ENCODE measurements at places on chromosomes 12 and 14.

GRCh38 chr12:7114851-7115250 is 5.8 kb upstream of the C1RL start:
- no peak for DNase-seq

DNA sequence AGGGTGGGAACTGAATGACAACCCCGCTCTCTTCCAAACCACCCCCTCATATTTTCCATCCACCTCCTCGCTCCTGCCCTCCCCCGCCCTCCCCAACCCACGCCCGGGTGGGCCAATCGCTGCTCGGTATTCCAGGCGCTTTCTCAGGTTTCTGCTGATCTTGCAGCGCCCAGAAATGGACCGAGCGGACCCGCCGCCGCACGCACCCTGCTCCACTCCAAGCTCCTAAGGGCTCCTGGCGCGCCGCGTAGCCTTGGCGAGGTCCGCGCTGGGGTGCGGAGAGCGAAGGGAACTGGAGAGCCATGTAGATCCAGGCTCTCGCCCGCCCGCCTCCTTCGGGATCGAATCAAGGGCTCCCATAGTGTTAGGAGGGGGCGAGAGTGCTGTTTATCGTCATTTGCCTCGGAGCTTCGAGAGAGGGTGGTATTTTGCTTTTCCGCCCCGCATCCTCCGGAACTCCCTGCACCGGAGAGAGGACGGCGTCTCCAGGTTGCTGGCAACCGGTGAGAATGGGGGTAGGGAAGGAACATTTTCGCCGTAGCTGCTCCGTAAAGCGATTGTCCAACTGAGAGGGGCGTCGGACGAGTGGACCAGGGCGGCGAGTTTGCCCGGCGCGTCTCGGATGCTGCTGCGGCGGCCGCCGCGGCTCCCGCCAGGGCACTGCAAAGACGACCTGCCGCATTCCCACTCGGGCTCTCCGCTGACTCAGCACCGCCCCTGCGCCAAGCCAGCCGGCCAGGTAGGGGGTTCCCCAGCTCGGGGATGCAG is at the start of gene KCNA1:
KCNA1 (plus strand) TSS at position 172 of the 768 bp plus-strand sequence. CDS start 1,474 bp downstream, outside the sequence.
- no peak for DNase-seq

DNA sequence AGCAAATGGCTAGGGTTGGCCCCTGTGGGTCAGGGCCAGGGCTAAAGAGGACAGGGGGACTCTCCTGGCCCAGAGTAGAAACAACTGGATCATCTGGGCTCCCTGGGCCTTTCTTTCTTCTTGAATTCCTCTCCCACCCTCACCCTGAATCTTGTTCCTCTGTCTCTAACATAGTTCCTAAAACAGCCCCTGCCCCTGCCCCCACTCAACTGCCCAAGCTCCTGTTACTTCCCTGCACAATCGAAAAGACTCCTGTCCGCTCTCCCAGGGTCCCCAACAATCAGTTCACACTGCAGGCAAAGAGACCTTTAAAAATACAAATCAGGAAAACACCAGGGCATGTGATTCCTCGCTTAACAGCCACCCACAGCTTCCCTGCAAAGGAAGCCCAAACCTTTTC is 18.0 kb upstream of the ANKRD33 start:
- no peak for DNase-seq

DNA sequence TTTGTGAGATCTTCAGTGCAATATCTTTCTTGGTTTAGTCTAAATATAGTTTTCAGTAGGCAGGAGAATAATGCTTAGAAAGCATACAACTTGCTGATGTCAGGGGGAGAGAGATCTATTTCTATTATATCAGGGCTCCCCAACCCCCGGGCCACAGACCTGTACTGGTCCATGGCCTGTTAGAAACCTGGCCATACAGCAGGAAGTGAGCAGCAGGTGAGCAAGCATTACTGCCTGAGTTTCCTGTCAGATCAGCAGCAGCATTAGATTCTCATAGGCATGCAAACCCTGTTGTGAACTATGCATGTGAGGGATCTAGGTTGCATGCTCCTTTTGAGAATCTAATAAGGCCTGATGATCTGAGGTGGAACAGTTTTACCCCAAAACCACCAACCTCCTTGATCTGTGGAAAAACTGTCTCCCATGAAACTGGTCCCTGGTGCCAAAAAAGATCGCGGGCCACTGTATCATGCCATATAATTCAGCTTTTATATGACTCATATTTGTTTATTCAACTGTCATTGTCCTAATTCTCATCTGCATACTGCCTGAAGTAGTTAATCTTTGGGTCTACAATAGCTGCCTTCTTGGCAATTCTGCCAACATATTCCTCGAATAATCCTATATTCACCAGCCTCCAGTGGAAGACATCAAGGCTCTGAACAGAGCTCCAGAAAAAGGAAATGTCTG is 163.6 kb upstream of the DYRK2 start:
- no peak for DNase-seq

GRCh38 chr14:33229269-33229929 is 290.7 kb downstream of the NPAS3 start:
- no peak for DNase-seq

GRCh38 chr14:93042968-93043940 is 72.5 kb downstream of the ITPK1 start:
- DNase-seq: no peak

DNA sequence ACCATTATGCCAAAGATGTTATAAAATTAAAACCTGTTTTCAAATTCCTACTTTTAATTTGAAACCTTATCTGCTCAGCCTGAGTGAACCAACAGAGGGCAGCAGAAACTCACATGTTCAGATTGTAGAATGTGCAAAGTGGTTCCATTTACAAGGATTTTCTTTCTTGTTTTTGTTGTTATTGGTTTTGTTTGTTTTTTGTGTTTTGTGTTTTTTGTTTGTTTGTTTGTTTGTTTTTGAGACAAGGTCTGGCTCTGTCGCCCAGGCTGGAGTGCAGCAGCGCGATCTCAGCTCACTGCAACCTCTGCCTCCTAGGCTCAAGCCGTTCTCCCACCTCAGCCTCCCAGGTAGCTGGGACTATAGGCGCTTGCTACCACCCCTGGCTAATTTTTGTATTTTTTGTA is 22.8 kb upstream of the GARIN2 start:
- no peak for DNase-seq

DNA sequence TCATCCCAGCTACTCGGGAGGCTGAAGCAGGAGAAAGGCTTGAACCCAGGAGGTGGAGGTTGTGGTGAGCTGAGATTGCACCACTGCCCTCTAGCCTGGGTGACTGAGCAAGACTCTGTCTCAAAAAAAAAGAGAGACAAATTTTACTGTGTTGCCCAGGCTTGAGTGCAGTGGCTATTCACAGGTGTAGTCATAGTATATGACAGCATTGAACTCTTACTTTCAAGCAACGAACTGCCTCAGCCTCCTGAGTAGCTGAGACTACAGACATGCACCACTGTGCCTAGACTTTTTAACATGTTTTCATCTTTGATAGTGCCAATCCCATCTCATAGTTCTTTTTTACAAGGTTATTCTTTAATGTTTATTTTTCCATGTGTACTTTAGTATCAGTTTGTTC is 13.7 kb downstream of the ARID2 start:
- no peak for DNase-seq

DNA sequence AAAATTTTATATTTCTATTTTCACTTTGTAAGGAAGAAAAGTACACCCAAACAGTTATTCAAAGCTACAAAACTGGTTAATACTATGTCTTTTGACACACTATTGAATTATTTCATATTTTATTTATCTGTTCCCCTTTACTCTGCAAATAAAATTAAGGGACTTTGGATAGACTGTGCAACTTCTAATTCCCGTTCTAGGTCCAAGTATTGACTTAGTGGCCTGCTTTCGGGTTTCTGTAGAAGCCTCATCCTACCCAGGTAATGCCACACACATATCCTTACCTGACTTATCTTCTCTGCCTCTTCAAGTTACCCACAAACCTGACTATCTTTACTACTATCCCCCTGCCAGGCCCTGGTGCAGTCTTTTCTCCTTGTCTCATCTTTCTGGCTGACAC is 156.3 kb upstream of the TMTC2 start:
- DNase-seq: no peak

GRCh38 chr14:71247106-71247505 is 339.8 kb downstream of the PCNX1 start:
- no peak for DNase-seq

DNA sequence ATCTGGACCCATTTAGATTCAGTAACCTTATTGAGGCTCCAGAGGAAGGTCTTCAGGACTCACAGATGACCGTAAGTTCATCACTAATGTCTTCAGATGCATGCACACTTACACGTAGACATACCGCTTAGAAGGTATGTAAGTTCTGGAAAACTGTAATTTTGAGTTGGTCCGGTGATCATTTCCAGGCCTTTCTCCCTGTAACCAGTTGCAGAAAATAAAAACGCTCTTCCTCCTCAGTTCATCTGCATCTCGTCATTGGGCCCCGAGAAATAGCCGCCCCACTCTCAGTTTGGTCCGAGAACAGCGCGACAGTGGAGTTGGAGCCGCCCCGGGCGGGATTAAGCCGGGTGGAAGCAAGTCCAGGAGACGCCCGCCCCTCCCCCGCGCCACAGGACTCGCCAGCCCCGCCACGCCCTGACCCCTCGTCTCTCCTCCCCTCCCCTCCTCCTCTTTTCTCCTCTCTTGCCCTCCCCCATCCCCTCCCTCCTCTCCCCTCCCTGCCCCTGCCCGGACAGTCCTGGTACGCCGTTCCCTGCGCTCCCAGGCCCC is 83.7 kb downstream of the TNFAIP2 start:
- no peak for DNase-seq

- no peak for DNase-seq
Observed at GRCh38 chr12:56719056-56719455, 6.0 kb downstream of the NACA start.

- no peak for DNase-seq
Observed at GRCh38 chr12:113955109-113955970, 10.8 kb downstream of the RBM19 start.

- DNase-seq: no peak
Observed at GRCh38 chr12:19130224-19131024, 891 bp downstream of the PLEKHA5 start.

GRCh38 chr14:63761351-63762117 is 33.7 kb upstream of the SGPP1 start:
- no peak for DNase-seq

- DNase-seq: no peak
Observed at GRCh38 chr12:121711361-121712189, 977 bp upstream of the TMEM120B start.

GRCh38 chr12:20345866-20346265 is 22.5 kb upstream of the PDE3A start:
- no peak for DNase-seq

- DNase-seq: no peak
Observed at GRCh38 chr12:14931359-14931758, 7.0 kb downstream of the ERP27 start.

- no peak for DNase-seq
Observed at GRCh38 chr14:63392236-63392635, 73.5 kb upstream of the GPHB5 start.

DNA sequence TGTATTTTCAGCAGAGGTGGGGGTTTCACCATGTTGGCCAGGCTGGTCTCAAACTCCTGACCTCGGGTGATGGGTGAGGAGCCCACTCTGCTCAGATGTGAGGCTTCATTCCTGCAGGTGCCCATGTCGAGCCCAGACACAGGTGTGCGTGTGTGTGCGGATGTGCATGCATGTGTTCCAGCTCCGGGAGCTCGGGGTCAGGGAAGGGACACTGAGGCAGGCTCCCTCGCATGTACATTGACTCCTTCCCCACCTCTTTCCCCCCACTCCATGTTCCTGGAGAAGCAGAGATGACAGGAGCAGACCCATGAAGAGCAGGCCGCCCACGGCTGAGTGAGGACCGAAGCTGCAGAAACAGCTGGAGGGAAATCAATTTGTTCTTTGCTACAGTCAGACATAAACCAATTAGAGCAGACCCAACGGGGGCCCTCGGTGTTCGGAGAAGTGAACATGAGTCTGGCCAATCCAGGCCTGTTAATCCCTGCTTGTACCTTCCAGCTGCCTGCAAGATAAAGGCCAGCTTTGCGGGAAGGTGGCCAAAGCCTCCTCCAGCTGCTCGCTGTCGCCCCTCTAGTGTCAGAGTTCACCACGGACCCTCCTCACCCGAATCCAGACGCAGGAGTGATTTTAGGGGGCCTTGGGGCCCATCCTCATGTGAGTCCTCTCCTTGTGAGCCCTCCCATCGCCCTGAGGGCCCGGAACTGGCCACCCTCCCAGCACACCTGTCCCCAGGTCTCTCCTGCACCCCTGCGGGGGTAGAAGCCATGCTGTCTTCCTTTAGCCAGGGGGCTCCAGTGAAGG is 321.0 kb upstream of the RTL1 start:
- no peak for DNase-seq

DNA sequence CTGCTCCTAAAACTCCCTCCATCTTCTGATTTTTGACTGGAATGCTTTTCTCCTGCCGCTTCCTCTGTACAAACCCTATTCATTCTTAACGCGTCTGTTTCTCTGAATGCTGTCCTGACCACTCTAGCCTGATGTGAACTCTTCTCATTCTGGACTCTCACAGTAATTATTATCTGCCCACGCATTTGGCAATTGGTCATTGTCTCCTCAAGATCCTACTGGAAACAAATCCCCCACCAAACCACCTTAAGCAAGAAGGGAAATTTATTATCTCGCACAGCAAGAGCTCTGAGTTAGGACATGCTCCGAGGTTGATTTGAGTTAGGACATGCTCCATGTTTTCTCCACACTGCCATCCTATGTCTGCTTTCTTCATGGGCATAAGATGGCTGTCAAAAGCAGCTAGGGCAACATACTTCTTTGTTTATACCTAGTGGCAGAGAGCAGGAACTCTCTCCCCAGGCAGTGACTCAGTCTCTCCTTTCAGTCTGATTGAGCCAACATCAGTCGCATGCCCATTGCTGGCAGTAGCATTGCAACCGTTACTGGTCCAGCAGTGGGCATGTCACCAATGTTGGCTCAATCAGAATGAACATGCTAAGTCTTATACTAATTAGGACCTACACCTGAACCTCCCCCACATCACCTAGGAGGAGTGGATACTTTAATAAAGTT is 102.2 kb downstream of the SSPN start:
- no peak for DNase-seq

- no peak for DNase-seq
Observed at GRCh38 chr14:75395862-75396261, 32.0 kb upstream of the JDP2 start.

- no peak for DNase-seq
Observed at GRCh38 chr14:92529903-92530302, 16.3 kb downstream of the RIN3 start.

DNA sequence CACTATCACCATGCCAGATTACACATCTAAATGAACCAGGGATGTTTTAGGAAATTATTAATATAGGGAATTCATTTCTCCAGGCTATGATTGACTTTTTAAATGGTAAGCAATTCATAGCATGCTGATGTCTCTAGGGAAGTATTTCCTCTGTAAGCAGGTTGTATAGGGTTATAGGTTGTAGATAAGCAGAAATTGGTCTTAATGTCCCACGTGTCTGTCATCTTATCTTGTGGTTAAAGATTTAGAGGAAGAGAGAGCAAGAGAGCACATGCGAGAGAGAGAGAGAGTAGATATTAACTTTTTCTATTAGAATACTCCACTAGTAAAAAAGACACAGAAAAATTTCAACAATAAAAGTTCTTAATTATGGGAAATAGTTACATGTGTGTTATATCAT is 32.6 kb downstream of the TRHDE start:
- DNase-seq: no peak

GRCh38 chr14:105171004-105171673 is 2.6 kb upstream of the JAG2 start:
- DNase-seq: no peak
